ENCODE measurements at places on chromosomes 16 and 17.

GRCh38 chr17:15171167-15172047 is 93.7 kb downstream of the PMP22 start:
- DNase-seq = peak; percentile 79

DNA sequence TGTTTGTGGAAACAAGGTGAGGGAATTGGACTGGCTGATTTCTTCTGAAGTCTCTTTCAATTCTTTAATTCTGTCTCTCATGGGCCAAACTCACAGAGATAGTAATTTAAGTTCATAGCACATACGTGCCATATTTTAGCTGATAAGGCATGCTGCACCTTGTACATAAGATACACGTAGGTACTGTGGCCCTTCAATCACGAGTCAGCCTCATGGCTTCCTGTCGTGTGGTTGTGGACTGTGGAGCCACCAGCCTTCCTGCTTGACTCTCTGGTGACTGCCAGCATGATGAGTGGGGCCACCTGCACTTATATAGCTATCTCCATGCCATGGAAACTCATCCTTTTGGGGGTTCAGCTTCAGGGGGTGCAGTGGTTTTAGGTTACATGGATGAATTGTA is 25.1 kb downstream of the KSR1 start:
- no peak for DNase-seq

DNA sequence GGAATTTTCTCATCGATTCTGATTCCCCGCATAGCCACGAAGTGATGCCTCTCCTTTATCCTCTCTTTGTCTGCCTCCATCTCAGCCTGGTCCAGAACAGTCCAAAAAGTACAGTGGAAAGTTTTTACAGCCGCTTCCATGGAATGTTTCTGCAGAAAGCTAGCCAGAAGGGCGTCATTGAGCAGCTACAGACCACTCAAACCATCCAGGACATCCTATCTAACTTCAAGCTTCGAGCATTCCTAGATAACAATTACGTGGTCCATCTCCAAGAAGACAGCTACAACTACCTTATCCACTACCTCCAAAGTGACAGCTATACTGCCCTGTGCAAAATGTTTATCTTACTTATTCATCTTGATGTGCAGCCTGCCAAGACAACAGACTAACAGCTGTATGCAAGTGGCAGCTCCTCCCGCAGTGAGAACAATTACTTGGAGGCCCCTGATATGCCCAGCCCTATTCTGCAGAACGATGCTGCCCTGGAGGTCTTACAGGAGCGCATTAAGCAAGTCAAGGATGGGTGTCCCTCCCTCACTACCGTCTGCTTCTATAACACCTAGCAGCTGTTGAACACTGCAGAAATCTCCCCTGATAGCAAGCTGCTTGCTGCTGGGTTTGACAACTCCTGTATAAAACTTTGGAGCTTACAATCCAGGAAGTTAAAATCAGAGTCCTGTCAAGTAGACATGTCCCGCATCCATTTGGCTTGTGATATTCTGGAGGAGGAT is 38.9 kb downstream of the SLFN12L start:
- no peak for DNase-seq

- no peak for DNase-seq
Observed at GRCh38 chr17:69401251-69401650, 13.2 kb upstream of the MAP2K6 start.

DNA sequence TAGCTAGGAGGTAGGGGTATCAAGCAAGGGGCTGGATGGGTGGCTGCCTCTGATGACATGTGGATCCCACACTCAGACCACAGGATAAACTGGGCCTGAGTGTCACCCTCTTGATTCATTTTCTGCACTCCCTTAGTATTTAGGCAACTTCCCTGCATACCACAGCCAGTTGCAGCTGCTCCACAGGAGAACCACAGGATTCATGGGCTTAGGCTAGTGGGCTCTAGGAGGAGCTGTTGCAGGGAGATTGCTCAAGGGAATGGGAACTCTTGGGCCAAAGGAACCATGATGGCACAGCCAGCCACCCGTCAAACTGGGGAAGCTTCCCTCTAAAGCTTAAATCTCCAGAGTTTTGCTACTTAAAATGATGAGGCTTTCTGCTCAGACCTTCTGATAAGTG is 269.7 kb upstream of the ASIC2 start:
- DNase-seq = peak; percentile 43

GRCh38 chr17:2986925-2987324 is 76.5 kb downstream of the OR1D5 start:
- DNase-seq = no peak

- DNase-seq = no peak
Observed at GRCh38 chr16:84034516-84034915, 8.1 kb downstream of the SLC38A8 start.

DNA sequence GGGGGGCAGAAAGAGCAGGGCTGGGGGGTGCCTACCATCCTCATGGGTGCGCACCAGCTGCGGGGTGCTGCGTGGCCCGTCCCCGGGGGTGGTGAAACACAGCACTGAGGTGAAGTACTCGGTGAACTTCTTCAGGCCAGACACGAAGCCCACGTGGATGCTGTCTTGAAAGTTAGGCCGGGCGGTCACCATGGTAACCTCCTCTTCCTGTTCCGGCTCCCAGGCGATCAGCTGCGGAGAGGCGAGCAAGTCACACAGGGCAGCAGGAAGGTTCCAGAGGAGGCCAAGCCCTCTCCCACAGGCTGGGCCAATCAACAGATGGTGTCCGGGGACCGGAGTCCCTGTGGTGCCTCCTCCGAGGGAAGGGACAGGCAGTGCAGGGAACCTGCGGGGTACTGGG is 90.1 kb upstream of the CDC42EP4 start:
- no peak for DNase-seq

- DNase-seq = no peak
Observed at GRCh38 chr16:78956859-78957258, 643.7 kb downstream of the MAF start.

- DNase-seq = no peak
Observed at GRCh38 chr16:59356144-59356543, 622.0 kb upstream of the GOT2 start.

GRCh38 chr17:46984892-46985291 is 5.8 kb upstream of the RPRML start:
- no peak for DNase-seq

DNA sequence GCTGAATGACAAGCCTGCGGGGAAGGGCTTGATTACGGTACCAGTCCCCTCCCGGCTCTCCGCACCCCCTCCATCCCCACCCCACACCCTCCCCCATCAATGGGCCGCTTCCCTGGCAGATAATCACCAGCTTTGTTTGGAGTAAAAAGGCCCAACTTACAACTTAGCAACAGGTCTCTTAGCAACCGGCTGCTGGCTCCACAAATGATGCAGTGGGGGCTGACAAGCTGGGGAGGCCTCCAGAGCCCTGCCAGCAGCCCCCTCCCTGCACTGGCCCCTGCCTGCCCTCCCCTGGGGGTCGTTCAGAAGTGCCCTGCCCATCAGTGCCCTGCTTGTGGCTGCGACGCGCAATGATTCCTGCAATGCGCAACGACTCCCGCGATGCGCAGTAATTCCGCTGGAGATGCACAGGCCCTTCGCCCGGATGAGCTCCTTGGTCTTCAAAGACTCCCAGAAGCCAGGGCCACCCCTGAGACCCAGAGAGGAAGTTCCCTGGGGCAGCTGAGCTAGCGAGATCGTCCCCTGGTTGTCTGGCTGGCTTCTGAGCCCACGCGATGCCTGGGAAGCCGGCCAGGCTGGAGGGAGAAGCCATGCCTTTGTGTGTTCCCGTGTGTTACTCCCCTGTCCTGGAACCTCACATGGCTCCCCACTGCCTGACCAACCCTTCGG is 23.3 kb downstream of the CPNE2 start:
- no peak for DNase-seq

DNA sequence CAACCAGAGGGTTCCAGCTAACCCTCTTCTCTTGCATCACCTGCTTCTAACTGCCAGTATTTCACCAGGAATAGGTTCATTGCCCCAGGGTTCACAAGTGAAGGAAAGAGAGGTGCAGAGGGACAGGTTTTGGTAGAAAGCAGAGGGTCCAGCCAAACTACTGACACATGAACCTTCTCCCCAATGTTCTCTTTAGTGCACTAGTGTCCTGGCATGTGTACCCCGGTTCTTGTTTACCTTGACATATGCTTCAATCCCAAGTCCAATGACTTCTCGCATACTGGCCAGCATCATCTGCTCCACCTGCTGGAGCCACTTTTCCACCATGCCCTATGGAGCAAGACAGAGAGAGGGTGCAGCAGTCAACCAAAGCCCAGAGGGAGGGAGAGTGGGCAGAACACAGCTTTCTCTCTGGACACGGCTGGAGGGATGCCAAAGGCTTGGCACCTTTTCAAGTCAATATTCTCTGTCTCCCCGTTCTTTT is 90.6 kb downstream of the DNAH3 start:
- no peak for DNase-seq

- DNase-seq = no peak
Observed at GRCh38 chr17:18016426-18016825, 22.5 kb downstream of the ATPAF2 start.

- DNase-seq = peak; percentile 42
Observed at GRCh38 chr17:72407336-72407909, 286.6 kb downstream of the SOX9 start.

GRCh38 chr16:47905771-47906170 is 250.0 kb downstream of the ABCC12 start:
- no peak for DNase-seq

Data from SK-MEL-5 (cell line).